ENCODE measurements at places on chromosomes 5 and 9.
A peak's percentile ranks its signal among the peaks of the same experiment; 100 is the strongest.

GRCh38 chr5:124669956-124670721, 76.3 kb downstream of the ZNF608 start:
- DNase-seq: no peak

DNA sequence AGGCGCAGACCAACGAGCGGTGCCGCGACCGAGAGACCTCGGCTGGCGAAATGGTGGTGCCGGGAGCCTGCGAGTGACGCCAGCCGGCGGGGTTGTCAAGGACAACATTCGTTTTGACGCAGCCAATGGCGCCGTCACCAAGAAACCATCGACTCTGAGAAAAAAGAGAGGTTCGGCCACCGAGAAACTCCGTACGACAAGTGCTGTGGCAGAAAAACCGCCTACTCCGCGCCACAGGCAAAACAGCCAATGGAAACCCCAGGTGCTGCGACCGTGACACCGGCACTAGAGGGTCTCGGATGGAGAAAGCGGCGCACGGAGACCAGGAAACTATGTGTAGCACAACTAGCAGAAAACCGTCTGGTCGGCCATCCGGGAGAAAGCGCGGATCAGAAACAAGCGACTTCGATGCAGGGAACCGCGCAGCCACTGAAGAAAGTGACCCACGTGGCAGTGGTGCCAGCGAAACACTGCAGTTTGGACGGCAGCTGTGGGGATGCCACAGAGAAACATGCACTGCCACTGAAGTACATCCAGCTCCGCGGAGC, 88.8 kb downstream of the ANXA2R start:
- DNase-seq: peak; percentile 43

DNA sequence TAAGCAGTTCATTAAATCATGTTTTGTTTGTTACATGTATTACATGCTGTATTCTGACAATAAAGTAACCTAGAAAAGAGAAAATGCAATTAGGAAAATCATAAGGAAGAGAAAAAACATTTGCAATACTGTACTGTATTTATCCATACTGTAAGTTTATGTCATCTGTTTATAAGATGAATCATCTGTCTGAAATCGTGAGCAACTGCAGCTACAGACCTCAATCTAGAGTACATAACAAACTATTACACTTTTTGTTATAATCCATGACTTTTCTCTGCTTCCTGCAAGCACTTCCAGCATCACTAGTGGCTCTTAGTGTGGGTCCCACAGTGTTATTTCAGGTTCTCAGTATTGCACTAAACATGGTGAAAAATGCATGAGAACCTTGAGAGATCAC, 144.4 kb upstream of the NR4A3 start:
- DNase-seq: no peak

DNA sequence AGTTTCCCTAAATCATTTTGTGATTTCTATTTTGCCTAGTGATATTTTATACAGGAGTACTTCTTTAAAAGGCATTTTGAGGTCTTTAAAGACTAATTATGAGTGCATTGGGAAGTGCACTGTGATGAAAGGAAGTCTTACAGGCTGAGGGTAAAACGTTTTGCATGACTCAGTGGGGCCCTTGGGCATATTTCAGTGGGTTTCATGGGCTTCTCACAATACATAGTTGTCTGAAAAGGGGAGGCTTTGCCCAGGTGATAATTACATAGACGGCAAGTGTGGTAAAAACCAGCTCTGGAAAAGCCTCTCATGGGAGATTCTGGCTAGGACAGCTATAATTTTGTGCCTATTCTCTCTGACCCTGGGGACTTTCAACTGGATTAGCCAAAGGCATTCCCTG, 387.2 kb downstream of the ARHGEF28 start:
- DNase-seq: no peak

DNA sequence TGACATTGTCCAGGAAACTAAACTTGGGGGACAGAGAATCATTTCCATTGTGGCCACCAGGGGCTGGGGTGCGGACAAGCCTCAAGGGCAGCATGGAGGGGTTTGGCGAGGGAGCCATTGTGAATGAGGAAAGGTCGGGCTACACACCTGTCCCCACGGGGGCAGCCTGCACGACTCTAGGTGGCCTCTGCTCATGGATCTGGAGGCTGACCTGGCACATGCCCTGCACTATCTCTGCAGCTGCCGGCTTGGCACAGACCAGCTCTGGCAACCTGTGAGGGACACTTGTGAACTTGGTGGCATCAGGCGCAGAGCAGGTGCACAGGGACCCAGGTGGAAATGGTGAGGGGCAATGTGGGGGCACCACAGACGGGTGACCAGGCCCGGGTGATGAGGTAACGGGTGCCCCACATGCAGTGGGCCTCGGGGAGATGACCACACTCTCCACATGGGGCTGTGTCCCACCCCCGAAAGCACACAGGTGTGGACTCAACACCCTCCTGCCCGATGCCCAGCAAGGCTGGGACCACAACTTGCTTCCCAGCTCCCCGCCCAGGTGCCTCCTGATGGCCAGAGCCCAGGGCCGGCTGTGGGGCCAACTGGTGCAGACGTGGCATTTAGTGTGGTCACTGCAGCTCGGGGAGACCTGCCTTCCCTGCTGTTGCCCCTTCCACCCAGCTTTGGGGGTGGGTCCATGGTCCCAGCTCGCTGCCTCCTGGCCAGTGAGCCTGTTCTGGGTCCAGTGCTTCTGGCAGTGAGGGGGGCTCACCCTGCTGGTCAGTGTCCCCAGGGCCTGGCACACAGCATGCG, 60.9 kb upstream of the UBAC1 start:
- no peak for DNase-seq

DNA sequence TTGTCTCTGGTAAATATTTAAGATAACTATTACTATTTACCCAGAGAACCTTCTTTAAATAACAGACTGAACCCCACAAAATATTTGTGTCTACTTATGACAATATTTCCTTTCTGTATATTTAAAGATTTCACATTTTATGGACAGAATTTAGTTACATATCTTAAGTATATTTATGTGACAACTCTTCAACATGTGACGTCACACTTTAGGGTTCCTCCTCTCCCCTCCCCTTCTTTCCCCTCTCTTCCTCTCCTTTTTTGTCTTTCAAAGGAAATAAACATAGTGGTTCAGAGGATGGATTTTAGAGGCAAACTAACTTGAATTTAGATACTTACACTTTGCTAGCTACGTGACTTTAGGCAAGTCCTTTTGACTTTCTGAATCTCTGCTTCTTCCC, 655.6 kb upstream of the NUDT12 start:
- no peak for DNase-seq

DNA sequence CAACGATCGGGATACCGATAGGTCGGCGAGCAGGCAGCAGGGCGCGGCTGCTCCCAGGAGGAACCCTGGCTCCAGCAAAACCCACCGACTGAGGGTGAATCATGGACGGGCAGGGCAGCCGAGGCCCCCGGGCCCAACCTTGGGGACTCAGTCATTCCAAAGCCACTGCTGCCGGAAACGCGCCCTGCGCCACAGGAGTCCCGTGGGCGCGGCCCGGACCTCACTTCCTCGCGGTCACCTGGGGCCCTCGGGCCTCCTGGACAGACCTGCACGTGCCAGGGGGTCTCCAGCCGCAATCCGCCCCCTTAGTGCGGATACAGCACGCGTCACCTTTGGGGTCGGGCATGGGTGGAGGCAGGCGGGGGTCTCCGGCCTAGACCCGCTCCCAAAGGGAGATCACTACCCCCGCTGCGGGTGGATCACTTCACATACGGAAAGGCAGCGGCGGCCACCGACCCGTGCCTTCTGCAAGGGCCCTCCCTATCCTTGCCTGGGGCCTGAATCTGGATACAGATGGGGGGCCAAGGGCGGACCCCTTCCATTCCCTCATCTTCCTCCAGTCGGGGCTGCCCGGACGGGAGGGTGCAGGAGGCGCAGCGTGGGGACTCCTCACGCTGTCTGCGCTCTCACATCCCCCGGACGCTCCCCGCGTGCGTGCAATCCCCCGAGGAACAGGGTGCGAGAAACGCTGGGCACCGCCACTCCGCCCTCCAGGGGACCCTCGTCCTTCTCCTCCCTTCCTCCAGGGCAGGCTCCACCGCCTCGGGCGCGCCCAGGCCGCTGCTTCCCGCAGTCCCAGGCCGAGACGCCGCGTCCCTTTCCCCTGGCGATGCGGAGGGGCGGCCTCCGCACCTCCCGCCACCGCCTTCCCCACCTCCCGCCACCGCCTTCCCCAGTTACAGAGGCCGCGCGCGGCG, 586 bp downstream of the TXN start:
- DNase-seq: no peak

- DNase-seq: peak; percentile 15
Measured at GRCh38 chr9:114830546-114830945, 24.7 kb upstream of the TNFSF15 start.

DNA sequence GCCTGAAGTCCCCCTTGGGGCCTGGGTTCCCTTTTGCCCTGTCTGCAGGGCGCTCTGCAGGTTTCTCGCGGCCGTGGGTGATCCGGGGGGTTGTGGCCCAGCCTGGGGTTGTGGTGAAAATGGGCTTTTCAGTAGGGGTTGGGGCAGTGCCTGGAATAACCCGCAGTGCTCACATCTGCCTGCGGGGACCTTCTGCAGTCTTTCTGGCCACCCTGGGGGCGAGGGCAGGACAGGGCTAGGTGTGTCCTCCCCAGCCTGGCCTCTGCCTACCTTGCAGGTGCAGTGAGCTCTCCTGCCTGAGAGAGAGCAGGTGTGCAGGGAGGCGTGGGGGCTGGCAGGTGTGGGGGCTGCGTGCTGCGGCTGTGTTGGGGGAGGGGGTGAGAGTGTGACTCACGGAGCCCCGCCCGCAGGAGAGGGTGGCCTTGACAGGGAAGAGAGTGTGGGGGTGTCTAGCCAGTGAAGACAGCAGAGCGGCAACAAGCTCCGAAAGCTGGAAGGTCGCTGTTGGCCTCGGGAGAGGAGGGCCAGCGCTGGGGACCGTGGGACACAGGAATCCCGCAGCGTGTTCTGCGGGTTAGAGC, 131.4 kb downstream of the MRPL36 start:
- DNase-seq: no peak

DNA sequence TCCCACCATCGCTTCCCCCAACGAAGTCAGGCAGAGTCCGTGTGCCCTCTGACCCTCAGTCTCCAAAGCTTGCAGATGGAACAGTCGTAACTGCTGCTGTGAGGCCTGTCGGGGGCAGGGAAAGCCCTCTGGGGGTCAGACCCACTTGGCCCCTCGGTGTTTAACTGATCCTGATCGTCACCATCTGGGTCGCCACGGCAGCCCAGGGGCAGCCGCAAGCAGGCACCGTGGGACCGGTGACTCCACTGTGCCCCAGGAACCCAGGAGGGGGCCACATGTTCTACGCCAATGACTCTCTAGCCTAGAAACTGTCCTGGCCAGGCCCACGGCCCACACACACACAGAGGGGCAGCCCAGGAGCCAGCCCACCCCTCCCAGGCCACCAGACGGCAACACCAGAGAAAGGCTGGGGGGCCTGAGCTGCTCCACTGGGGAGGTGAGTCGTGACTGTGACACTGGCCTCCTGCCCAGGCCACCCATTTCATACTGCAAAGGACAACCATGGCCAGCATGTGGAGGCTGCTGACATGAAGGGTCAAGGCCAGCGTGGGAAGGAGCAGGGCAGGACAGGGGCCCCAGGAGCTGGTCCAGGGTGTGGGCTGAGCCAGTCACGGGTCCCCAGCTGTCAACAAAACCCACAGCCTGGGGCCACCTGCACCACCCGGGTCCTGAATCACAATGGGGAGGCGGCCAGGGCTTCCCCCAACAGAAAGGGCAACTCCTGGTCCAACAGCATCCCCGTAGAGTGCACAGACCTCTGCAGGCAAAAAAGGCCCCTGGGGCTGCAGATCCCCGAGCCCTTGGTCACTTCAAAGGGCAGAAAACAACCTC, 20.8 kb downstream of the VAV2 start:
- DNase-seq: no peak

DNA sequence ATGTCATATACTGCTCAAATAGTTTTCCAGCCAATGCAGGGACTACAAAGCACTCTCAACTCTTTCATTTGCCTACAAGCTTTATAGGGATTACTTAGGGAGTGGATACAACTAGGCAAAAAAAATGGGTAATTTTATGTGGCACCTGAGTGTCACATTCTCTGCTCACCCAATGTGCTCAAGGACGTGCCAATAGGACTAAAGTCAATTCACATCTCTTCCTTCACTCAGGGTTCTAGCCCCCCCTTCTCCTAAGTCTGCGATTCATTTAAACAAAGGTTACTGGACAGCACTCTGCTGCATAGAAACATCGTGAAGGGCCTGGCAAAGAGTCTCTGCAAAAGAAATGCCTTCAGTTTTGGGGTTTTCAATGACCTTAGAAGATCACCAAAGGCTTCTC, 142.3 kb downstream of the TSSK1B start:
- DNase-seq: no peak

DNA sequence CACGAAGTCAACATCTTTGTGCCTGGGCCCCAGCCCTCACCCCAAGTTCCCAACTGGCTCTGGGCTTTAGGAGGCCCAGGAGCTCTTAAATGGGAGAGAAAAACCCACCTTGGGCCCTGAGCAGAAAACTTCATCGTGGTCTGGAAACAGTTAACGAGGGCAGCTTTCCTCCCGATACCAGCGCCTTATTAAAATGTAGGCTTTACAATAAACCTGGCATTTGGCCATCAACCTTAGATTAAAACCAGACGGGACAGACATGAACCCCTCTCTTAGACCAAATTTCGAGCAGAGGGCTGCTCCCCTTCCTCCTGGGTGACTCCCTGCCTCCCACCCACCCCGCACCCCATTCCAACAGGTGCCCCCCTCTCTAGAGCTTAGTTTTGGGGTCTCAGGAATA, 39.4 kb downstream of the PRRX2 start:
- DNase-seq: no peak

DNA sequence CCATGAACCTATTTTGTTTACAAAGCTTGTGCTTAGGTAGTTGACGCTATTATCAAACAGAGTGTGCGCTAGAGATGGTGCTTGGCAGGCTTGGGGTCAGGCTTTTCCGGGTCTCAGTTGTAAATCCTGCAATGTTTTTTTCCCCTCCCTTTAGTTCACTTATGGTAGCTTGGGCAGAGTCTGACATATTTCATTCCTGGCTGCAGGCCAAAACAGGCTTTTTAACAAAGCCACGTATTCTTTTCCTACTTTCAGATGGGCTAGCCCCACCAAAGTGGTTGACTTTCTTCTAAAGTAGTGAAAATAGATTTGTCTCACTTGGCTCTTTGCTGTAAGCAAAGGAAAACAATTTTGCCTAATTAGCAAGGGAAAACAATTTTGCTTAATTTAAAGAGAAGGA, 58.0 kb upstream of the FBN2 start:
- DNase-seq: no peak

DNA sequence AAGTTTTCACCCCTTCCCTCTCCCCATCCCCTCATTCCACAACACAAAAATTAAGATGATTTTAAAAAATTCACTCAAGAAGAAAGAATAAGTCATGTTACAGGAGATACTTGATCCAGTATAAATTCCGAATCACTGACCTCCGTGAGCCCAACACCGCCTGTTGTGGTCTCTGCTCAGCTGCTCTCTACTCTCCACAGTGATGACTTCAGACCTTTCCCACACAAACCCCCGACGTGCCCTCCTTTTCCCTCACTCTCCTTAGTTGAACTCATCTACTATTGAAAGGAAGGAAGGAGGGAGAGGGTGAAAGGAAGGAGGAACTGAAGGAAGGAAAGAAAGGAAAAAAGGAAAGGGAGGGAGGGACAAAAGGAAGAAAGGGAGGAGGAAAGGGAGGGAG, 55.1 kb downstream of the ZNF354C start:
- DNase-seq: no peak

- no peak for DNase-seq
Measured at GRCh38 chr5:129155876-129156275, 61.3 kb downstream of the ISOC1 start.
